ENCODE measurements at places on chromosomes 12 and 14. TPM values are rescaled to one million over a fixed set of nuclear protein-coding genes. Genes with fewer than 3 reads are reported as not detected.
A peak's percentile ranks its signal among the peaks of the same experiment; 100 is the strongest.

DNA sequence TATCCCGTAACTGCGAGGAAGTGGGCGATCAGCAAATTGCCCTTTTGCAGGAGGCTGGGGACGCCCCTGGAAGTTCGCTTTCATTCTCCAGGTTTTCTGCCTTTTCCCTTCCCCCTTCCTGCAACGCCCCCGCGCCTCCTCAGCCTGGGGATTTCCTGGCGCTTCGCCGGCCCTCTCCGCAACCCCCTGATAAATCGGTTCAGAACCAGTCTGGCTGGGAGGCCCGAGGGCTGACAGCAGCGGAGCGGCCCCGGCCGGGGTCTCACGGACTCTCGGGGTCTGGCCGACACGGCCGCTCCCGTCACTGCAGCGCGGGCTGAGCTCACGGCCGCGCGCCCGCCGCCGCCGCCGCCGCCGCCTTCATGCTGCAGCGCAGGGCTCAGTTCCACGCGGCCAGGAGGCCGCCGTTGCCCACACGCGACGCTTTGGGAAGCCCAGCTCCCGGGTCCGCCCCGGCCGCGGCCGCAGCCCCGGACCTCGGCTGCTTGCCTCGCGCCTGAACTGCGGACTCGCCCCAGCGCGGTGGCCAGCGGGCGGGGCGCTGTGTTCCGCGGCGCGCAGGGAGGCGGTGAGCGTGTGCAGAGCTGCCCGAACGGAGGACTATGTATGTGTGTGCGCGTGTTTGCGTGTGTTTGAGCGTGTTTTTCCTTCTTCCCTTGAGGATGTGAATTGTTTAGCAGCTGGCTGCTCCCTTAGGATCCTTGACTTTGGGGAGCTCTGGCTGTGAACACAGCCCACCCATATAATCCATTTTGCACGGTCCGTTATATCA, at the start of gene LRFN5:
Gene LRFN5, plus strand, starts transcription at position 345 of the 772 bp plus-strand sequence.
- no peak for DNase-seq

DNA sequence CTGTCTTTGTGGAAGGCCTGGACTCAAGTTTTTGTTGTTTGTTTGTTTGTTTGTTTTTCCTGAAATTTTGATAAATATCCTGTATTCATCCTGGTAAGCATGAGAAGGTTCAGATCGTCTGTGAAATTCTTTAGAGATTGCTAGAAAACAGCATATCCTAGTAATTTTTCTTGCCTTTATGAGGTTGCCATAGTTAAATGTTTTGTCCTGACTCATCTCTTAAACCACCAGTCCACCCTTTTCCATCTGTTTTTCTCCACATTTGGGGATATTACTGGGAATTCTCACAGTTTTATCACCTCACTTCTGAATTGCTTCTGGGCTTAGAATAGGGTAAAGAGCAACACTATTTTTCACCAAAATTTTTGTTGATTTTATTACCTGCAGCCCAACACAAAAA, 248.3 kb downstream of the FBXL14 start:
- no peak for DNase-seq

DNA sequence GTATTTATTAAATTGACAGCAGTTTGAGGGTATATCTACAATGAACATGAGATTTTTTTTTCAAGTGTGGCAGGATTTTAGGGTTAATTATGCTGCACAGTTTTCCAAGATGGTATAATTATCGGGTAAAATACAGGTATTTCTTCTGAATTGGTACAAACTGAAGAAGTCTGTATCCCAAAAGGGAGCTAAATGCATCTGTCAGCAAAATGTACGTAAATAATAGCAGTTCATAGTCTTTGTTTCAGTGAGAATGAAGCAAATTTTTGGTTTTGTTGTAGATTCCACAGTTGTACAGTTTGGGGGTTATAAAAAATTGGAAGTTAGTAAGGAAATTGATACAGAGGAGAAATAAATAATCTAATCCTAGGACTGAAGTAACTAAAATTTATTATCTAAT, 63.3 kb downstream of the RAD52 start:
- DNase-seq, result no peak

GRCh38 chr14:22547313-22547947, 41.6 kb downstream of the DAD1 start:
- peak; percentile 28 for DNase-seq

The KRT81 gene
- total RNA-seq, result not detected

The KCNA5 gene
- not detected for total RNA-seq

- no peak for DNase-seq
Observed at GRCh38 chr12:93059925-93060665, 131.0 kb upstream of the EEA1 start.

GRCh38 chr12:4720637-4720995, 416 bp downstream of the GALNT8 start:
- DNase-seq, result no peak

- DNase-seq, result no peak
Observed at GRCh38 chr14:65491274-65491673, 78.7 kb downstream of the FUT8 start.

The FAM222A gene
- total RNA-seq, result 5.3 TPM

GRCh38 chr14:72892103-72892878, 1.6 kb downstream of the DPF3 start:
- peak; percentile 53 for DNase-seq

- no peak for DNase-seq
Observed at GRCh38 chr12:87779858-87780498, 249.2 kb downstream of the C12orf50 start.

The SERPINA12 gene
- total RNA-seq, result not detected

The OR6J1 gene
- total RNA-seq, result not detected

The KERA gene
- total RNA-seq, result not detected

DNA sequence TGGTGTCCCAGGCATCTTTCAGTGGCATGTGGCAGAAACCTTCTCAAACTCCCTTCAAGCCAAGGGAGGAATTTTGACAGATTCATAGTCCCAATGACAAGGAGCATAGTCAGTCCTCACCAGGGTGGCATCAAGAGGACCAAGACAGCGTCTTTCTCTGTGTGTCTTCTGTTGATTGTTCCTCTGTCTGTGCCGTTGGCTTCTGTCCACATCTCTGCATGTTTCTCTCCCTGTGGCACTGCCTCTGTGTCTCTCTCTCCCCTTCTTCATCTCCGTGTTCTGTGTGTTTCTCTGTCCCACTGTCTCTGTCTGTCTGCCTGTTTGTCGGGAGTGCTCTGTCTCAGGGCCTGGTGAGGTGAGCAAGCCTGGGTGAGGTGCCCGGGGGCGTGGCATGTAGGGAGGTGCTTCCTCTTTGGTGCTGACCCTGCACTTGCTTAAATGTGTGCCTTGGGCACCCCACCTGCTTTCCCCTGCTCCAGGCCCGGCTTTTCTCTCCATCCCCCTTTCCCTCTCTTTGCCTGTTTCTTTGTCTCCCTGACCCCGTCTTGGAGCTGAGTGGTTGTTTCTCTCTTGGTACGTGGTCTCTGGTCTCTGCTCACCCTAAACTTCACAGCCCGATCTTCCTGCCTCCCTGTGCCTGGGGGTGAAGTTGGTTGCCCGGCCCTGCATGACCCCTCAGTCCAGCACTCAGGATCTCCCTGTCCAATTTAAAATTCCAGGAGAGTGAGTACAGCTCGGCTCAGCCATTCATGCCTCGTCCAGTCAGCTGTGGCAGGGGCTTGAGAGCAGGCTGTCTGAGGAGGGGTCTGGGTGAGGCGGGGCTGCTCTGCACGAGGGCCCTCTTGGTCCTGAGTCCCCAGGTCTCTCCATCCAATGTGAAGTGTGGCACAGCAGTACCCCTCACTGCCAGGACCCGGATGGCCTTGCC, 28.5 kb downstream of the JDP2 start:
- no peak for DNase-seq

DNA sequence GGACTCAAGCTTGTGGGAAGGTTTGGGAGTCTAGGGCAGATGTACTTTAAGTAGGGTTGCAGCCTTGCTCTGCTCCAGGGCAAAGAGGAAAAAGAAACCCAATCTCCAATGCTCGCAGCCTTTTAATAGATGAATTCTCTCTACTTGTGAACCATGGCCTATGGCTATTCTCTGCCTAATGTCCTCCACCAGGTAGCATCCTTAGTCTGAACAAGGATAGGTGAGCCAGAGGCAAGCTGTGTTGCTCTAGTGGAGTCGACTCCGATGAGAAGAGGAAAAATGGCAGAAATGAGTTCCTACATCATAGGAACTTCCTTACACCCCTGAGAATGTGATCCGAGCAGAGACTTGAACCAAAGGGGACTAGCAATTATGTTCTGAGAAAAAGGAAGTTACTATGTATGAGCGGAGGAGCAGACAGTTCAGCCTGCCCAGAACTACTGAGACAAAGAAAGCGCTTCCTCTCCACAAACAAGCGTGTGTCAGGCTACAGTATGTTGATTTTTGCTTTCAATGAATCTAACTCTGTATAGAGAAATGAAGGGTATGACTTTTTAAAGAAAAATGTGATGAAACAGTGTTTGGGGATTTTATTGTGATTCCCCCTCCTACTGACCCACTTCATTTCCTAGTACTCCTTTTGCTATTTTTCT, 153.6 kb upstream of the ARID2 start:
- no peak for DNase-seq

DNA sequence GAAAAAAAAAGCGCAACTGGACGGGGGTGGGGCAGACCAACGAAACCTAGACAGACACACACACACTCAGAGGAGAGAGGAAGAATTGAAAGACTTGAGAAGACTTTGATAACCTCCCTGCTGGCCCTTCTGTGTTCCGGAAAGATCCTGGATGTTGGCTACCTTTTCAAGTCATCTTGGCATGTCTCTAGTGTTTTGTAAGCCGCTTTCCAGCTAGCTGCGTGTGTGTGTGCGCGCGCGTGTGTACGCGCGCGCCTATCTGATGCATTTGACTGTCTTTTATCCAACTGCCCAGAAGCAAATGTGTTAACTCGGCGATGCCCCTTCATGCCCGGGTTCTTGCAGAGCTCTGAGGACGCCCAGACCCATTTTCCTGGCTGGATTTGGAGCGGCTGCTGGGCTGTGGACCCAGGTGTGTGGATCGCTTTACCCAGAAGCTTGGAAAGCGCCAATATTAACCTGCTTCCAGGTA, 664 bp downstream of the LRFN5 start:
- no peak for DNase-seq

GRCh38 chr14:76958980-76959710, 69.4 kb downstream of the IRF2BPL start:
- no peak for DNase-seq

The DHRS4 gene
- total RNA-seq, result 6.8 TPM

DNA sequence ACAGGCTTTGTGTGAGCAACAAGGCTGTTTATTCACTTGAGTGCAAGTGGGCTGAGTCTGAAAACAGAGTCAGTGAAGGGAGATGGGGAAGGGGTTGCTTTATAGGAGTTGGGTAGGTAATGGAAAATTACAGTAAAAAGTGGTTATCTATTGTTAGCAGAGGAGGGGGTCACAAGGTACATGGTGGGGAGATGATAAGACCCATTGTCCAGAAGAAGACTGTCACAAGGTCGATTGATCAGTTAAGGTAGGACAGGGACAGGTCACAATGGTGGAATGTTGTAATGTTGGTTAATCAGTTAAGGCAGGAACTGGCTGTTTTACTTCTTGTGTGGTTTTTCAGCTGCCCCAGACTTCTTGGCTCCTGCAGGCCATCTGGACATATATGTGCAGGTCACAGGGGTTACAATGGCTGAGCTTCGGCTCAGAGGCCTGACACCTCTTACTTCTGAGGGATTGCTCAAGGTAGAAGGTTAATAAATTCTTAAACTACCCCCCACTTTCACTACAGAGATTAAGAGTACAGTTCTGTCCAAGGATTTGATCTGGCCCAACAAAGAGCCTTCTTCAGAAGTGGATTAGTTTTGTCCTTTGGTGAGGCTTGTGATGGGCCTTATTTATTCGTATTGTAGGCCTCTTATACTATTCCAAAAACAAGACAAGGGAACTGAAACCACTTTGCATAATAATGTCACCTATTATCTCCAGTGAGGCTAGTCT, 13.8 kb upstream of the DHRS4 start:
- no peak for DNase-seq

- DNase-seq, result peak; percentile 31
Observed at GRCh38 chr12:111597831-111598636, 1.1 kb downstream of the ATXN2 start.

The SBNO1 gene
- 25.9 TPM for total RNA-seq

DNA sequence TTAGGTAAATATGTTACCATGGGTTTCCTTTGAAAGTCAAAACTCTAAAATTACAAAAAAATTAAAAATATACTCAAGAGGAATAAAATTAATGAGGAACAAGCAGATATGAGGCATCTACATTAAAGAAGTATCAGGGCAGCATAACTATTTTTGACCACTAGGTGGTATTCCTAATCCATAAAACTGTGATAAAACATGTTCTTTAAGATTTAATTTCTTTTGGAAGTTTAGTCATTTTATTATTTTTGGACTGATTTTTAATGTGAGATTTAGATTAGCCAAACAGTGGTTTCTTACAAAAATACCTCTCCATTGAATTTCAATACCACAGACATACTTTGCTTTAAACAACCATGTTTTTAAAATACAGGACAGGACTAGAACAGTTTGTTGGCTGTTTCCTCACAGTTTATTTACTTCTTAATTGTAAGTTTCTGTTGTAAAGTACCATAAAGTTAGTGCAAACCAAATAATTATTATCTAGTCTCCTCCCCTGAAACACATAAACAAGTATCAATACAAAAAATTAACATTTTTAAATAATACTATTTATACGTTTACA, 49.8 kb downstream of the NTS start:
- no peak for DNase-seq

DNA sequence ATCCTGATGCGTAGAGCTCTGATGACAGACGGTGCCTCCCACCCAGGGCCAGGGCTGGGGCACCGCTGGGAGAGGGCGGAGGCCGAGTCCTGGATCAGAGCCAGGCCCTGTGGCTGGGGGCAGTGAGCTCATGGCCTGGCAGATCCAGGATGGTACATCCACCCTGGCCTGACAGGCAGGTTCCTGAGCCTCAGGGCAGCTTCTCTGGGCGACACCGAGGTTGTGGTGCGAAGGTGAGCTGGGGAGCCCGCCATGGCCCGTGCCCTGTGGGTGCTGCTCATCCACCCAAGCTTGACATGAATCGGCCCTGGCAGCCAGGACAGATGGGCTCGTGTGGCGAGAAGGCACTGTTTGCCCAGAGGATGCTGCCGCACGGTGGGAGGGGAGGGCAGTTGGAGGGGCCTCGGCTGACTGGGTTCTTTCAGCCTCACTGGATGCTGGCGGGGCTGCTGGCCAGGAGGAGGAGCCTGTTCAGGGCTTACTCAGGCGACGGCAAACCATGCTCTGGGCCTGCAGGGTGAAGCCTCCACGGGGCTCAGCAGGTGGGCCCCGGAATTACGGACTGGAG, 16.6 kb downstream of the LRTM2 start:
- DNase-seq, result no peak

DNA sequence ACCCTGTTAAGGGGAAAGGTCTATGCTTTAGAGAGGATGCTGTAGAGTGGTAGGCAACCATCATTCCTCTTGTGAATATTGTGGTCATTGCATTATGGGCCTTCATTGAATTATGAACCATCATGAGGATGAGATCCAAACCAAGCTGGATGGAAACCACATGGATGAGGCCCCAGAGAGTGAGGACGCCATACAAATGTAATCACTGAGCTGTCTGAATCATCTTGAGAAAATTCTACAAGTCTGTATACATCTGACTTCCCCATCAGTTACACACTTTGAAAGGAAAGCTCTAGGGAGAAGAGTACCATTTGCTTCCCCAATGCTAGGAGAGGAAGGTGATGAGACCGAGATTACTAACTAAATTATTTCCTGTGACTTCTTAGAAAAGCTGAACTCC, 172.9 kb downstream of the CACNA1C start:
- no peak for DNase-seq

GRCh38 chr12:17334784-17335183, 728.8 kb upstream of the LMO3 start:
- DNase-seq, result no peak
